ENCODE measurements at places on chromosomes 5 and 9.

DNA sequence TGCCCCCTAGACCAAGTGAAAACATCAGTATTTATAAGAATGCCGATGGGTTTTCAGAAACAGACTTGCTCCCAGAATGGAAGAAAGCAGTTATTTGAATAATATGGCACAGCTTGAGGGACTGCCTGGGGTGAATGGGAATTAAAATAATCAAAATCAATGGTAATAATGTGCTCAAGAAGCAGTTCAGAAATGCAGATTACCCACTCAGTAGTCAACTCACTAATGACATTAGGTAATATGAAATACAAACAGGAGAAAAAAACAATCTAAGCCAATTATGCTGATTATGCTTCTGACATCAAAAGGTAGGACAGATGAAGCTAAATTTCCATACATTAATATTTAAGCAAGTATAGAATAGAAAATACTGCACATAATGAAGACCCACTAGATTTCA, 179.3 kb downstream of the ENC1 start:
- no peak for DNase-seq

DNA sequence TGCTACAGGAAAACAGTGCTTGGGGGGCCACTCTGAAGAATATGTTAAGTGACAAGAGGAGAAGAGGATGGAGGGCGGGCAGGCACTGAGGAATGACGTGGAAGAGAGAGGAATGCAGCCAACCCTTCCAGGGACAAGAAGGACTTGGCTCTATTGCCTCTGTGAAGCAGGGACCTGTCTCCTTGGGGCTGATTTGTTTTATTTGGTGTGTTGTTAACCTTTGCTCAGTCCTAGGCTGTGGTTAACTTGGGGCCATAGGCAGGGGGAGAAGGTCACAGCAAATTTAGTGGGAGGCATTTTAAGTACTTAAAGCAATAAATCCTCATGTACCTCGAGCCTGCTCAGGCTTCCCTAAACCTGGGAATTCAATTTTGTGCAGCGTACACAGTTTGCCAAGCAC, 39.9 kb downstream of the KIF4B start:
- DNase-seq = no peak

GRCh38 chr9:78397045-78397444, 100.1 kb downstream of the PSAT1 start:
- no peak for DNase-seq

- no peak for DNase-seq
Observed at GRCh38 chr5:12169536-12169935, 265.3 kb upstream of the CTNND2 start.

GRCh38 chr9:93061791-93062763, 3.6 kb downstream of the SUSD3 start:
- DNase-seq = no peak

DNA sequence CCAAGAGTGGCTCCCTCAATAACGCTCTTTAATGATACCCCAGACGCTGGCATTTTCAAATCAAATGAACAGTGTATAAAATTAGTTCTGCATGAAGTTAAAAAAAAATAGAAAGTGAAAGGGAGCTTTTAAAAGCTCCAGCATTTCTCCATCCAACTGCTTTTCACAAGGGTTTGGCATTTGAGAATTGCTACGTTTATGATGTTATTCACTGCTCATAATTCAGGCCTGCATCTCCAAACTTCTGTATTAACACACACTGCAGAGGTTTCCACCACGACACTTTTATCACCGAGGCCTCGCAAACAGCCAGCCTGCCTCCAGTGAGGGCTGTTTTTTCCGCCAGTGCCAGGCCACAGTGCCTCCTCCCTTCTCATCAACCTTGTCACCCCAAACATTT, 205.5 kb upstream of the EFNA5 start:
- no peak for DNase-seq

DNA sequence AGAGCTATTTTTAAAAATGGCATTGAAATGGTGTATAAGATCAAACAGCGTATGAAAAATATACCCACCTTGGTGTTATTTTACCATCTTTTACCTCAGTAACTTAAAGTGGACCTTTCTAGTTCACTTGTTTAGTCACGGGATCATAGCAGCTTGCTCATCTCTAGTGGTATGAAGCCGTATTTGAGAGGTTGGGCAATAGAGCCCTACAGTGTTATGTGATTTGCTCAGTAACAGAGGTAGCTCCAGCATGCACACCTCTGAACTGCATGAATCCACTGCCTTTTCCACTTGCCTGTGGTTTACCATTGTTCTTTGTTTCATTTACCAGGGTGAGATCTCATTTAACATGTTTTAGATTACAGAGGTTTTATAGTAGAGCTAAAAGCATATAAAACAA, 134.4 kb downstream of the ATG10 start:
- DNase-seq = peak; percentile 5

DNA sequence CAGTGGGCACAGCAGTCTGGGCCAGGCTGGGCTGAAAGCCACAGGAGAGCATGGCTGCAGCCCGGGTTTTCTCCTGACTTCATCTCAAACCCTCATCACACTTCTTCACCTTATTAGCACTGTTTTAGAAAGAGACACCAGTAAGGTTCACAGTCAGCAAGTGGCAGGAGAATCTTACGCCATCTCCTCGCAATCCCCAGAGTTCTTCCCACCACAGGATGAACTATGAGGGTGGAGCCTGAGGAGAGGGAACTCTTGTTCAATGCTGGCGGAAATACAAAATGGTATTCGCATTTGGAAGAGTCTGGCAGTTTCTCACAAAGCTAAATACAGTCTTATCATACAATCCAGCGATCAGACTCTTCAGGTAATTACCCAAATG, 14.7 kb downstream of the BICD2 start:
- DNase-seq = peak; percentile 64

DNA sequence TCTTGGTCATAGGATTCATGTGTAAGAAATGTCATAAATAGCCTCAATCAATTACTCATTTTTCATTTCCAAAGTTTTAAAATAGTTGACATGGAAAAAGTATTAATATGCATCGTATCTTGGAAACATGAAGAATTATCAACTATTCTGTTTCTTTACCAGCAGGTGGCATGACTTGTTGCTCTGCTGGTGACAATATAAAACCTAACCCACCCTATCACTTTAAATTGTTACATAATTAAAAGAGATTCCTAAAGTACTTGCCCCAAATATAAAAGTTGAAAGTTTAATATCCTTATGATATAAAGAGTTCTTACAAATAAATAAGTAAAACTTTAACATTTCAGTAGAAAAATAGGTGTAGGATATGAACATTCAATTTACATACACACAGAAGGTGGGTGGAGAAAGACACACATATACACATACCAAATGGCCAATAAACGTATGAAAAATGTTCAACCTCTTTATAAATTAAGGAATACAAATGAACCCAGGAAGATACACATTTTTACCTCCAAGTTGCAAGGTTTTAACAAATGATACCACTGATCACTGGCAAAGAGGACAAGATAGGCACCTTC, 30.6 kb downstream of the MAP1B start:
- DNase-seq = peak; percentile 24

DNA sequence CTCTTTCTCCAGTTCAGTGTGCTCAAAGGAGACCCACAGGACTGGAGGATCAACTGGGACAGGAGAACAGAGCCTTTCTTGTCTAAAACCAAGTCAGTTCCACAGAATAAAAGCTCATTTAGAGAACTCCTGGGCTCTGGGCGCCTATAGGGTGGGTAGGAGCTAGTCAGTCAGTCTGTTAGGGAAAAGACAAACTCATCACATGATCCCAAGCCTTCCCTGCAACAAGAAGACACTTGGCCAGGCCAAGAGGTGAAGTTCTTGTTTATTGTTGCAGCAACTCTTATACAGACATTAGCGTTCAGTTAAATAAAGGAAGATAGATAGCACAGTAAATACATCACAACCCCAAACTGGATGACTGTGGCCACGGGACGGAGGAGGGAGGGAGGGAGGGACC, 102.3 kb downstream of the ENTREP1 start:
- DNase-seq = no peak
